Activated T-helper 1 cell treated with anti-CD3 and anti-CD28 coated beads, Interleukin-2, amount 50 U/mL, for 16 hours (primary cell): ENCODE measurements at places on chromosomes 7 and 10.

- DNase-seq = no peak
These were observed 284.8 kb downstream of the C7orf25 start for GRCh38 chr7:42627101-42627500.

GRCh38 chr10:92822964-92823363 lies 25.4 kb upstream of the EXOC6 start:
- no peak for DNase-seq

DNA sequence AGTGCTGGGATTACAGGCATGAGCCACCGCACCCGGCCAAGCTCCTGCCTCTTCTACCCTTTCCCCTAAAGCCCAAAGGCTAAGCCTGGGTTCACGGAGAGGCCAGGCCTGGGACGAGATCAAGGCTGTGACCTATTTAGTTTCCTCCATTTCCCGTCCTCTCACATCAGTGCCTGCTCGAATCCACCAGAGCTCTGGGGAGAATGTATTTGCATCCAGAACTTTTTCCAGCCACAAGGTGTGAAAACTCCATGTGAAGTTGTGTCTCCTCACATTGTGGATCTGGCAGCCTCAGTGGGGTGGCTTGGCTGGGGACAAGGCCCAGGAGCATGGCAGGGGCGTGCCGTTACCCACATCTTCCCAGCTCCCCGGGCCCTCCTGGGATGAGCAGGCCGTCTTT lies 38.0 kb downstream of the SMKR1 start:
- no peak for DNase-seq

DNA sequence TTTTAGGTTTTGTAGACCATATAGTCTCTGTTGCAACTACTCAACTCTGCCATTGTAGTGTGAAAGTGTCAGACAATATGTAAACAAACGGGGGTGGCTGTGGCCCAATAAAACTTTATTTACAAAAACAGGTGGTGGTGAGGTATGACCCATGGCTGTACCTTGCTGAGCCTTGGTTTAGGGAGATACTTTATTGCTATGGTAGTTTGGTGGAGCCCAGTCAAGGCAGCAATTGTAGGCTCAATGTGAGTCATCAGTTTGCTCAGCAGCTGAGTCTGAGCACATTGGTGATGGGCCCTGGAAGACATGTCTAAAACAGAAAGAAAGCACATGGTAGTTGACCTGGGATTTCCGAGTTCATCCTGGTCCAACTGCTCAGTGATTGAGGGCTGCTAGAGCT lies 242.5 kb downstream of the REEP3 start:
- DNase-seq = no peak

- no peak for DNase-seq
These were observed 21.5 kb downstream of the ADAMTS14 start for GRCh38 chr10:70693619-70694335.

GRCh38 chr7:74501298-74501697 lies 47.6 kb downstream of the GTF2IRD1 start:
- no peak for DNase-seq

DNA sequence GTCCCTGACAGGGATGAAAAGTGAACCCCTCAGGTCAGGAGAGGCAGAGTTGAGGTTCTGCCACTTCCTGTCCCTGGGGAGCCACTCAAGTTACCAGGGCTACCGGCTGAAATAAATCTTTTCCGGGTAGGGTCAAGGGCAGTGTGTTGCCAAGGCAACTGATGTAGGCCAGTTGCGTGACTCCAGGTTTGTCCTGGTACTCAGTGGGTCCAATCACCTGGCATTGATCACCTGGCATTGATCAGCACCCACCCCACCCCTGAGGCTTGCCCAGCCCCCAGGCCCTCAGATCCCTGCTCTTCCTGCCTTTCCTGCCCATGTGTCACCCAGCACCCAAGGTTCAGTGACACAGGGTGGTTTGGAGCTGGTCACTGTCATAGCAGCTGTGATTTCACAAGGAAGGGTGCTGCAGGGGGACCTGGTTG lies 5.9 kb downstream of the SAP25 start:
- no peak for DNase-seq

DNA sequence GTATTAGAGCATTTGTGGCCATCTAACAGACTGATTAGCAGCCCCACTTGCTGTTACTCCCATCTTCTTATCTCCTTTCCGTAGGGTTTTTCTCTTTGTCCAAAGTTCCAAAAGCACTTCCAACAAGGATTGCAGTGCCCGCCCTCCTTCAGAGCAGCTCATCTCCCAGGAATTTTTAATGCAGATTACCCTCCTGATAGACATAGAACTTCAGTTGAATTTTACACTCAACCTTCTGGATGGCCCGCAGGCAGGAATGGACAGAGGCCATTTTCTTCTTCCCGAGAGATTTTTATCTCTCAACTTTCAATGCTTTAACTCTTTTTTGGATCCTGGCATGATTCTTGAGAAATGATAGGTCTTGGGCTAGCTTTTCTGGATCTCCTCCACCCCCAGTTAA lies 23.3 kb downstream of the PRKG1 start:
- DNase-seq = no peak

DNA sequence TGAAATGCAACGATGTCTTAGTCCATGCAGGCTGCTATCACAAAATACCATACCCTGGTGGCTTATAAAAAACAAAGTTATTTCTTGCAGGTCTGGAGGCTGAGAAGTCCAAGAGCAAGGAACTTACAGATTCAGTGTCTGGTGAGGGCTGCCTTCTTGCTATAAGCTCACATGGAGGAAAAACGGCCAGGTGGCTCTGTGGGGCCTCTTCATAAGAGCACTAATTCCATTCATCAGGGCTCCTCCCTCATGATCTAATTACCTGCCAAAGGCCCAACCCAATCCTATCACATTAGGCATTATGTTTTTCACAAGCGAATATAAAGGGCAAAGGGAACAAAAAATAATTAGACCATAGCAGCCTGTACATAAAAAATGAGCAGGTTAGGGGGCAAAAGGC lies 35.4 kb downstream of the PAPSS2 start:
- DNase-seq = no peak

- DNase-seq = no peak
These were observed 190.9 kb downstream of the RNLS start for GRCh38 chr10:88392222-88392621.

DNA sequence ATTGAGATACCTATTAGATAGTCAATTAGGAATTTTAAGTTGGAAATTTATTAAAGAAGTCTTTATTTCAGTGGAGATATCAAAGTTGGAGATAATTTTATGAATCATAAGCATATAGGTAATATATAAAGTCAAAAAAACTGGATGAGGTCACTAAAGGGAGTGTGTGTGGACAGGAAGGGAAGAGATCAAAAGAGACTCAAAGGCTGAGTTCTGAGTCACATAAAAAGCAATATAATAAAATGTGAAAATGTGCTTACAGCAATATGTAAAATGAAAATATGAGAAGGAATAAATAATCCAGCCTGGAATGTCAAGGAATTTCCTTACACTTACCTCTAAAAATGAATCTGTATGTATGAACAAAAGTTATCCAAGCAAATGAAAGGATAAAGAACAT lies 583.3 kb upstream of the SORCS1 start:
- no peak for DNase-seq

DNA sequence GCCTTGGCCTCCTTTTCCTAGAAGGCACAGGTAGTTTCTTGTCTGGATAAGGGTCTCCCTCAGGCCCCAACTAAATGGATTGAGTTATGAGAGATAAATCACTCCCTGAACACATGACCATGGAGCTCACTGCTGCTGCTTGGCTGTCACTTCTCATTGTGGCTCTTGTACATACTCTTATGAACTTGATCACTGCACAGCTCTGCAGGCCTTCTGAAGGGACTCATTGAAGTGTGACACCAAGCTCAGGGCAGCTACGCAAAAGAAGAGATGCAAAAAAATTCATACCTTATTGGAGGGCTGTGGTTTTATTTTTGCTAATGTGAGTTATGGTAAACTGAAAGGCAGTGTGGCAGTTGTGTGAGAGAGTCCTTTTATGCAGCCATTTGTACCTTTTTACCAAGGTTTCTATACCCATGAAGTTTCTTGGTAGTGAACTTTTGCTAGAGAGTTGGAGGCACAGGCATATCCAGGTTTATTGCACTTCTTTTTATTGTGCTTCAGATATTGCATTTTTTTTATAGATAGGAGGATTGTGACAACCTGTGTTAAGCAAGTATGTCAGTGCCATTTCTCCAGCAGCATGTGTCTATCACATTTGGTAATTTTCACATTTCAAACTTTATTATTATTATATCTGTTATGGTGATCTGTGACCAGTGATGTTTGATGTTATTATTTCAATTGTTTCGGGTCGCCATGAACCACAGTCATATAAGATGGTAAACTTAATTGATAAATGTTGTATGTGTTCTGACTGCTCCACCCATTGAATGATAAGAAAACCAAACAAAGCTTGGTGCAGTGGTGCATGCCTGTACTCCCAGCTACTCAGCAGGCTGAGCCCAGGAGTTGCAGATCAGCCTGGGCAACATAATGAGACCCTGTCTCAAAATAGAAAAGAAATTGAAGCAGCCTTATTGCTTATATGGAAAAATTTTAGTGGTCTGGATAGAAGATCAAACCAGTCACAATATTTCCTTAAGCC lies 100.6 kb downstream of the LRRC4 start:
- no peak for DNase-seq

DNA sequence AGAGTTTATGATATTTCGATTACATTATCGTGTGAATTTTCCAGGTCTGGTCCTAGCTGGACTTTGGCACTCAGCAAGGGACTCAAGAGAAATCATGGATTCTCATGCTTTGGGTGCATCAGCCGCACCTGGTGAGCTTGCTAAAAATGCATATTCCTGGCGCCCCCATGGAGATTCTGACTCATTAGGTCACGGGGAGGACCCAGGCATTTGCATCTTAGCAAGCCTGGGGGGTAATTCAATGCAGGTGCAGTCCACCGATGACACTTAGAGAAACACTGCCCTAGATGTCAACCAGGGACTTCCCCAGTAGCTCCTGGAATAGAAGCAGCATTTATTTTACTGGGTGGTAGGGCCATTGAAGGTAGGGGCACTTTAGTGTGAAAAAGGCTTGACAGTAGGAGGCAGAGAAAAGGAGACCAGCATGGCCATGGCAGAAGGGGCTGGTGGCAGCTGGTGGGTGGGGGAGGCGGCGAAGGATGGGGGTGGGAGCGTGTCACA lies 29.9 kb upstream of the PDCD4 start:
- DNase-seq = no peak

GRCh38 chr10:29804025-29804852 lies 169.5 kb upstream of the SVIL start:
- DNase-seq = no peak

- DNase-seq = no peak
These were observed 96.3 kb upstream of the PDCD4 start for GRCh38 chr10:110775406-110775805.

DNA sequence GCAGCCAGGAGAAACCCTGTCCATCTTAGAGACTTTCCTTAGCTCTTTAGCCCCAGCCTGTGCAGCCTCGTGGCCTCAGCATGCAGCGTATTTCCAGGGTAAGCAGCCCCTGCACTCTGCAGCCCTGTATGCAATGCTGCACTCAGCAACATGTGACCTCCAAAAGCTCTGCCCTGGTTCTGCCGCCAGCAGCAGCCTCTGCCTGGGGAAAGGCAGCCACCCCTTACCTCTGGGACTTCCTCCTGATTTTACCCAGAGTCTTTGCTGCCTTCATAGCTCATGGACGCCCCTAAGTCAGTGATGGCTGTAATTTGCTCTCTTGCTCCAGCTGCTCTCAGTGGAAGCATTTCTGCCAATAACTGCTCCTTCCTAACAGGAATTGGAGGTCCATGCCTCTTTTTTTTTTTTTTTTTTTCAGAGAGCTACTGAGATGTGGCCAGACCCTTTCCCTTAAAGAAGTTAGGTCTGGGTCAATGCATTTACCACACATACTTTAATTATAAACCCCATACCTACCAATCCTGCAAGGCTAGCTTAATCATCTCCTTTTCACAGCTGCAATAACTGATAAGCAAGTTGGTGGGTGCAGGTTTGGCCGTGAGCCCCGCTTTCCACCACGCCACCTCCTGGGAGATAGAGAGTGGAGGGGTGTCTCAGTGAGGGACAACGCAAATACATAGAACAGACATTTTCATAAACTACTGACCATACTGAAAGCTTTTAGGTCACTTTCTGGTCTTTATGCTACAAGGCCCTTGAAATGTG lies 71.7 kb downstream of the RAMP3 start:
- DNase-seq = no peak

DNA sequence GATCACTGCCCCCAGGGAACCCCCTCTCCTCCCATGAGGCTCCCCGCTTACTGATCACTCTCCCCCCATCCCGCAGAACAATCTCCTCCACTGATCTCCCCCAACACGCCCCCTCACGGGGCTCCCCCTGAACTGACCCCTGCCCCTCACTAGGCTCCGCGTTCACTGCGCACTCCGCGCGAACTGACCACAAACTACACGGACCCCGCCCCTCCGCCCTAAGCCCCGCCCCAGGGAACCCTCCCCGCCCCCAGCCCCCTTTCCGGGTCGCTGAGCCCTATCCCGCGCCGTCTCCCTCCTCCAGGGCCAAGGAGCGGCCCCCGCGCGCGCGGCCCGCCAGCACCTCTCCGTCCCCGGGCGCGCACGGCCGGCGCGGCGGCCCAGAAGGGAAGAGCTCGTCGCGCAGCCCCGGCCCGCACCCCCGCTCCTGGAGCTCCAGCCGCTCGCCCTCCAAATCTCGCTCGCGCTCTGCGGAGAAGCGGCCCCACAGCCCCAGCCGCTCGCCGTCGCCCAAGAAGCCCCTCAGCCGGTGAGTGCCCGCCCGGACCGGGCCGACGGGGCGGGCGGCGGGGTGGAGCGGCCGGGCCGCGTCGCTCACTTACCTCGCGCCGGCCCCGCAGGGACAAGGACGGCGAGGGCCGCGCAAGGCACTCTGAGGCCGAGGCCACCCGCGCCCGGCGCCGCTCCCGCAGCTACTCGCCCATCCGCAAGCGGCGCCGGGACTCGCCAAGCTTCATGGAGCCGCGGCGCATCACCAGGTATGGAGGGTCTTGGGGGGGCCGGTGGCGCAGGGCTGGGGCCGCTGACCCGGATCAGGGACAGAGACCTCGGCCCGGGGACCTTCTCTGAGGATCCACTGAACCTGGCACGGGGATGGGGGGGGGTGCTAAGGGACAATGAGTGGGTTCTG lies 19.9 kb upstream of the HSPB1 start:
- no peak for DNase-seq

DNA sequence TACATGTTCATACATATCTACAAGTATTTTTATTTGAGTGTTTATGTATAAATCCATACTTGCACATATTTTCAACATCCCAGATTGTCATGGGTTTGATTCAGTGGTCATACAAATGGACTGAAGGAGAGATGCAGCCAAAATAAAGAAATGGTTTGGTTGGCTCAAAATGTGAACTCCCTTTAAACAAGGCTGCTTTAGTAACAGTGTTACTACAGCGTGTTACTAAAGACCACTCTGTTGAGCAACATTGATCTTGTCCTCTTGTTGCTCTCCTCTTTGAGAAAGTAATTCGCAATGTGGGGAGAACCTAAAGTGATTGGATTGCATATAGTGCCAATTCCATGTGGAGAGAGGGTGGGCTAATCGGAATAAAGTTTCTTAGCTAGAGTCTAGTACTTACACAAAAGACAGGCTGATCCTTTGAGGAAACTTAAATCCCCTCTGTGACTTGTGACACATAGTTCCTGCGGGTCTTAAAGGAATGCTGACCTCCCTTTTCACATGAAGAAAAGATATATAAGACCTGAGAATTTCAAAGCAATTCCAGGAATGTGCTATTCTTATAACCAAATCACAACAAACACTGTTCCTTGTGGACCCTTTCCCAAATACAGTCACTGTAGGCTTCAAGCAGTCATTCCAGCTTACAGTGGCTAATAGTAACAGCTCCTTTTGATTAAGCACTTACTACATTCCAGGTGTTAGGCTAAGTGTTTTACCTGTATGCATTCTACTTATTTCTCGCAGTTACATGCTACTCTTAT lies 144.3 kb downstream of the FZD1 start:
- no peak for DNase-seq

- no peak for DNase-seq
These were observed 66.3 kb upstream of the FRMD4A start for GRCh38 chr10:14397066-14397465.
